GM12878 (cell line): ENCODE measurements at places on chromosomes 1 and 21. TPM values are rescaled to one million over a fixed set of nuclear protein-coding genes. Genes with fewer than 3 reads are reported as not detected.

GRCh38 chr1:181545395-181545794 is 62.1 kb downstream of the CACNA1E start:
- no peak for DNase-seq

DNA sequence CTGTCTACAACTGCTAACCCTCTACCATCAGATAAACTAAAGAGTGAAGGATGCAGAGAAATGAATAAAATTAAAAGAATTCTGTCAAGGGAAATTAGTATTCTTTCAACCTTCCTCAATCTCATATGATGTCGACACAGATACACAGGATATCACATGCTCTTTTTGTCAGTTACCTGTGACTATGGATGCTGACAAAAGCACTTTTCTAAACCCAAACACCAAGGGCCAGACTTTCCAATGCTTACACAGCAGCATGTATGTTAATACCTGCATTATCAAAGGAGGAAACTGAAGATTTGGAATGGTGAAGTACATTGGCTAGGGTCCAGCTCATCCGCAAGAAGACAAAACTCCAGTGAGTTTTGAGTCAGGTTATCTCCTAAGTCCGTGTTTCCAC is 294.0 kb downstream of the SMYD3 start:
- no peak for DNase-seq

- DNase-seq: no peak
Observed at GRCh38 chr1:196209983-196210382, 398.3 kb downstream of the KCNT2 start.

DNA sequence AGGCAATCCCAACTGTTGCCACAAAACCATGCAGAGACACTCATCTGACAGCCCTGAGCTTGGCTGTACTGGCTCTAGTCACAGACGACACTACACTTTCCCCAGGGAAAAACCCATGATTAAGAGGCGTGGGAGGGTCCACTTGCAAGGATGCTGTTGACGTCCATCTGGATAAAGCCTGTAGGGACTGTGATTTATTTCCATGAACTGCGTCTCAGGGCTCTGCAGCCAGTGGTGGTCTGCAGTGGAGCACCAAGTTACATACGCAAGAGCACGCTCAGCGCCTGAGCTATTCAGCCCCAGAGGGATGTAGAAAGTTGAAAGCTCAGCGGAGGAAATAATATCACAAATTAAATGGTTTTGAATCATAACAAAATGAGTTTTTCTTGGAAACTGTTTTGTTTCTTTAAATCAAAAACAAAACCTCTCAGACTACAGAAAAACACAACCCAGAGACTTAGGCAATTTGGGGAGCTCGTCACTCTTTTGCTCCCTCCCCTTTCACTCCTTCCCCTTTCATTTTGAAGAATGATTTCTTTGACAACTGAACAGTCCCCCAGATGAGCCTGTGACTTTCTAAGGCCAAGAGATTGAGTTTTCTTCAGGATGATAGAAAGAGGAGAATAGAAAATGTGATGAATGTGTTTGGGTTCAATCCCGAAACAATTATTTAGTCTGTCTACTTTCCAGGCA is 71.2 kb downstream of the NGF start:
- DNase-seq: no peak

DNA sequence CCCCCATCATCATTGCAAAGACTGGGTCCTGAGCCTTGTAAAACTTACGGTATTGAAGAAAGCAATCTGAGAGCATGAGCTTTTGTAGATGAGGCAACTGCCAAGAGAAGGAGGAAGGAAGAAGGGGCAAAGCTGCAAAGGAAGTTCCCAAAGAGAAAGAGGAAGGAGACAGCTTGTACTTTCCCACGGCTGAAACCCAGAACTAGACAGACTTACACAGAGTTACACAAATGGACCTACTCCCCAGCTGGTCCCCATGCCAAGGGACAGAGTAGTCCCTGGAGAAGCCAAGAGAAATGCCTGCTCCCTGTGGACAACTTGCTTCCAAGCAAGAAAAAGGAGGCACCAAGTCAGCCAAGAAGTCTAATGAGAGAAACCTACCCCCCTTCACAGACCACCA is 22.6 kb downstream of the SLC5A9 start:
- DNase-seq: no peak

DNA sequence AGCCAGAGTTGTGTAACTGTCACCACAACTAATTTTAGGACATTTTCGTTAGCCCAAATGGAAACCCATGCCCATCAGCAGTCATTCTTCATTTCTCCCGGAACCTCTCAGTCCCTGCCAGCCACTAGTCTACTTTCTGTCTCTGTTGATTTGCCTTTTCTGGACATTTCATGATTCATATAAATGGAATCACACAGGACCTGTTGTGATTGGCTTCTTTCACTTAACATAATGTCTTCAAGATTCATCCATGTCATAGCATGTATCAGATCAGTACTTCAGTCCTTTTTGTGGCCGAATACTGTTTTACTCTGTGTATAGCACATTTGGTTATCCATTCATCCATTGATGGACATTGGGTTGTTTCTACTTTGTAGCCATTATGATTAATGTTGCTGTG is 7.1 kb downstream of the SLC66A1 start:
- no peak for DNase-seq

DNA sequence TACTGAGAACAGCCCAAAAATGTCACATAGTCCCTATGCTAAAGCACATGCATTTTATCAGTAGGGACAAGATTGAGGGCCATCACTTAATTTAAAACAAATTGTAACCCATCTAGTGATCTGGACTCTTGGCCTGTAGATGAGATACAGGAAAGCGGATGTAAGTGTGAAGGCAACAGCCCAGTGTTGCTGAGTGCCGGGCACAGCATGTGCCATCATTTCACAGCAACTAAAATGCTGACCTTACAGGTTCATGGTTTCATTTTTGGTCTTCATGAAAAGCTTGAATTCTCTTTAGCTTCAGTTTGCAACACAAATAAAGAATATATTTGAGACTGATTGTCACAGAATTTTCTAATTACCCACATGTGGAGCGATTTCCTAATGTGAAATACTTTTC is 5.8 kb downstream of the COG2 start:
- no peak for DNase-seq

The LCA5L gene
- 0.19 TPM in 1 of 2 replicates, not detected in the other for total RNA-seq

The ANKRD35 gene
- 0.08 TPM in 1 of 2 replicates, not detected in the other for total RNA-seq

The RBP7 gene
- not detected in 2 replicates for total RNA-seq

The FAM167B gene
- 0.62 and 0.88 TPM in 2 replicates for total RNA-seq

The C1orf141 gene
- total RNA-seq: not detected in 2 replicates

The CELA3A gene
- 7.6 and 9.0 TPM in 2 replicates for total RNA-seq

The ESPN gene
- 0.59 and 0.90 TPM in 2 replicates for total RNA-seq
